H1 (cell line): ENCODE measurements at places on chromosomes 2 and 18. TPM values are rescaled to one million over a fixed set of nuclear protein-coding genes. Genes with fewer than 3 reads are reported as not detected.
A peak's percentile ranks its signal among the peaks of the same experiment; 100 is the strongest.

Gene FAM124B
- 2.0 and 2.6 TPM in 2 replicates for total RNA-seq

Gene DCDC2C
- total RNA-seq, result not detected in 2 replicates

Gene TMEFF2
- 1.5 and 3.7 TPM in 2 replicates for total RNA-seq

Gene TMEM200C
- 8.3 and 9.6 TPM in 2 replicates for total RNA-seq

Gene PARD6G
- total RNA-seq, result 17.9 and 18.8 TPM in 2 replicates

Gene LINC00305
- not detected in 2 replicates for total RNA-seq

Gene VWA3B
- total RNA-seq, result not detected in 2 replicates

Gene TNFRSF11A
- total RNA-seq, result 10.6 and 11.1 TPM in 2 replicates

Gene IL1R2
- total RNA-seq, result not detected in 2 replicates

Gene CLK1
- 33.9 and 35.2 TPM in 2 replicates for total RNA-seq

DNA sequence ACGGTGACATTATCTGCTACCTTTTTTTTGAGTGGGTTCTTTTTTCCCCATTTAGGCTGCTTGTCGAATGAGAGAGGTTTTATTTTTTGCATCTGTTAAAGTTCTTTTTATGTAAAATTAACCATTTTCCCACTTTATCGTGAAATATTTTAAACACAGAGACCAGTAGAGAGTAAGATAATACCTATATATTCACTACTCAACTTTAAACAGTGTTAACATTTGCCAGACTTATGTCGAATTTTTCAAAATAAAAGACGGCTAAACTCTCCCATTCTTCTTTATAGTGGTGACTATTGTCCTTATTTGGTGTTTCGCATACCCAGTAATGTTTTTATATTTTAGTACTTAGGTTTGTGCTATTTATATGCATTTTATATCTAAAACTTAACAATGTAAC, 743 bp upstream of the PUS10 start:
- DNase-seq, result no peak
- no peaks in the 10 kb centered on the region for H3K36me3 ChIP-seq
- no peaks in the 10 kb centered on the region for H3K27me3 ChIP-seq
- H3K4me3 ChIP-seq, result peak overlapping the region; percentile 76

GRCh38 chr2:152250421-152251100, 75.0 kb upstream of the STAM2 start:
- H3K36me3 ChIP-seq, result no peaks in the 10 kb centered on the region
- no peak for DNase-seq
- H3K27me3 ChIP-seq, result no peaks in the 10 kb centered on the region
- no peak overlapping the region for H3K4me3 ChIP-seq
- H3K4me1 ChIP-seq, result no peaks in the 10 kb centered on the region

- no peaks in the 10 kb centered on the region for H3K4me1 ChIP-seq
- H3K36me3 ChIP-seq, result no peaks in the 10 kb centered on the region
- H3K27ac ChIP-seq, result peak overlapping the region; percentile 48; the same call in 1 of the 2 replicates
- peaks cover 15% of the 10 kb centered on the region for H3K27me3 ChIP-seq
- no peak for DNase-seq
These were observed 567 bp downstream of the TMEM200C start for GRCh38 chr18:5894611-5895298.

DNA sequence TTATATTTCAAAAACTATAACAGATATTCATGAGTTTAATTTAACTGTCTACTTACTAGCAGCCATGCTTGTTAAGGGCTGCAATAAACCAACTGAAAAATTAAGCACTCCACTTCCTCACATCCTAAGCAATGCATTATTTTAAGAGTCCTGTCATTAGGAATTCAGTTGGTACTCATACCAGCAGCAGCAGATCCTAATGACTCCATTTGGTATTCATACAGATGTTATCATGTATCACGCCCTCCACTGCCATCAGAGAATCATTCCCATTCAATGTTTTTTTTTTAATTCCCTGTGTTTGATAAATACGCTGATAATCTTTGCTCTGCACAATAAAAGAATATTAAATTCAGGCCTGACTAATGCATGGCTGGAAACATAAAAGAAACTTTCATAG, 236.8 kb downstream of the AFF3 start:
- H3K4me1 ChIP-seq, result no peaks in the 10 kb centered on the region
- H3K36me3 ChIP-seq, result no peaks in the 10 kb centered on the region
- no peak for DNase-seq

- no peaks in the 10 kb centered on the region for H3K4me1 ChIP-seq
- H3K4me3 ChIP-seq, result no peak overlapping the region
- H3K27ac ChIP-seq, result no peak overlapping the region
- H3K36me3 ChIP-seq, result no peaks in the 10 kb centered on the region
These were observed 11.2 kb downstream of the ANKAR start for GRCh38 chr2:189685540-189686229.

DNA sequence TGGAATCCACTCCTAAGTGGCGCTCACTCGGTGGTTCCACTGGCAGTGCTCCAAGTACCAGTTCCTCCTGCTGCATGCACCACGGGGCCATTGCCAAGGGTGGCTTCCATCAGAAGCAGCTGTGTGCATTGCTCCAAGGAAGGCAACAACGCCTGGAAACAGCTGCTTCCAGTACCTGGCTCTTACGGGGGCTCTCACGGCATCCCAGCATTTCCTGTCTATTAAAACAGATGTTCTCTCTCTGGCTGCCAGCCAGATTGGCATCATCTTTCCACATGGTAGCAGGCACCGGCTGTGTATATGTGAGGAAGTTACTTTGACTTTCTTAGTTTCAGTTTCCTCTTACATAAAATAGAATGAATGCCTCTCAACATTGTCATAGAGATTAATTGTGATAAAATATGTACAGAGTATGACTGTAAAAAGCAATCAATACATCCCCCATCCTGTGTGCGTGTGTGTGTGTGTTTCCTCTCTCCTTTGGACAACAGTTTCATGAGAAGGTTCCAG, 84.9 kb downstream of the CMPK2 start:
- H3K4me3 ChIP-seq, result no peak overlapping the region
- no peaks in the 10 kb centered on the region for H3K4me1 ChIP-seq
- H3K36me3 ChIP-seq, result no peaks in the 10 kb centered on the region
- no peak for DNase-seq

GRCh38 chr2:55169915-55170314, 62.2 kb downstream of the CLHC1 start:
- no peaks in the 10 kb centered on the region for H3K27me3 ChIP-seq
- peaks cover 2% of the 10 kb centered on the region; the same call in 1 of the 2 replicates for H3K4me1 ChIP-seq
- H3K36me3 ChIP-seq, result no peaks in the 10 kb centered on the region
- no peak for DNase-seq
- no peak overlapping the region for H3K27ac ChIP-seq

- H3K4me3 ChIP-seq, result no peak overlapping the region
- no peaks in the 10 kb centered on the region for H3K27me3 ChIP-seq
- H3K27ac ChIP-seq, result no peak overlapping the region
- no peaks in the 10 kb centered on the region for H3K36me3 ChIP-seq
- no peaks in the 10 kb centered on the region; the same call in 1 of the 2 replicates for H3K4me1 ChIP-seq
These were observed 46.9 kb downstream of the NFATC1 start for GRCh38 chr18:79442508-79443221.

DNA sequence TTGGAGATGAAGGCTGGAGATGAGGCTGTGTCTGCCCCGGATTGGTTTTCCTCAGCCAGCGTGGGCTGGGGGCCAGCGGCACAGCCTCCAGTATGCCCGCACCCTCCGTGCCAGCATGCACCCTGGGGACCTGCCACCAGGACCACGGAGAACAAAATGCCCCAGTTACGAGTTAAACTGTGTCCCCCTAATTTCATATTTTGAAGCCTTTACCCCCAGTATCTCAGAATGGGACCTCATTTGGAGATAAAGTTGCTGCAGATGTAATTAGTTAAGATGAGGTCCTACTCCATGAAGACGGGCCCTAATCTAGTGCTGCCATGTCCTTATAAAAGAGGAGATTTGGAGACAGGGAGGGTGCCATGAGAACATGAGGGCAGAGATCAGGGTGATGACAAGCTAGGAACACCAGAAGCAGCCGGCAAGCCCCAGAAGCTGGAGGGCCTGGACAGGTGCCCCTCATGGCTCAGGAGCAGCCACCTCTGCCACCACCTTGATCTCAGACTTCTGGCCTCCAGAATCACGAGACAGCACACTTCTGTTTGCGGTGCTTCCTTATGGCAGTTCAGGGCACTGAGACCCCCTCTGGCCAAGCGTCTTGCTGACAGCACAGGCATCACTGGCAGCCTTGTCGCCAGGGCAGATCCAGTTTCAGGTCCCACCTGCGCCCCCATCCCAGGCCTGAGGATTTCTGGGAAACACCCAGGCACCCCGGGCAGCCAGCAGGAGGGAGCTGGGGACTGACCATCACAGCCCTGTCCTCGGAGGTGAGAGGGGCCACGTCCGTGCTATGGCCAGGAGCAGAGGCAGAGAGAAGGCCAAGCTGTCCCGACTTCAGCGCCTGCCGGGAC, 29.4 kb downstream of the KIF1A start:
- no peak for DNase-seq
- no peaks in the 10 kb centered on the region for H3K27me3 ChIP-seq
- H3K4me1 ChIP-seq, result peaks cover 7% of the 10 kb centered on the region
- peaks cover 18% of the 10 kb centered on the region; the same call in 1 of the 2 replicates for H3K36me3 ChIP-seq

GRCh38 chr2:42906557-42907411, 114.4 kb upstream of the HAAO start:
- peaks cover 2% of the 10 kb centered on the region; the same call in 1 of the 2 replicates for H3K27me3 ChIP-seq
- no peak overlapping the region for H3K4me3 ChIP-seq
- peaks cover 8% of the 10 kb centered on the region for H3K4me1 ChIP-seq
- no peak for DNase-seq
- no peaks in the 10 kb centered on the region for H3K36me3 ChIP-seq

- H3K27ac ChIP-seq, result no peak overlapping the region
- H3K36me3 ChIP-seq, result no peaks in the 10 kb centered on the region
- H3K4me3 ChIP-seq, result no peak overlapping the region
- peaks cover 7% of the 10 kb centered on the region for H3K4me1 ChIP-seq
- no peaks in the 10 kb centered on the region for H3K27me3 ChIP-seq
These were observed 57.0 kb downstream of the EFR3B start for GRCh38 chr2:25098670-25099486.

- no peak overlapping the region for H3K27ac ChIP-seq
- no peaks in the 10 kb centered on the region for H3K4me1 ChIP-seq
- no peak for DNase-seq
- H3K36me3 ChIP-seq, result no peaks in the 10 kb centered on the region
- no peak overlapping the region for H3K4me3 ChIP-seq
- no peaks in the 10 kb centered on the region for H3K27me3 ChIP-seq
These were observed 321.0 kb downstream of the RND3 start for GRCh38 chr2:150166313-150167051.

- no peaks in the 10 kb centered on the region for H3K27me3 ChIP-seq
- H3K36me3 ChIP-seq, result no peaks in the 10 kb centered on the region
- no peaks in the 10 kb centered on the region for H3K4me1 ChIP-seq
- no peak for DNase-seq
- no peak overlapping the region for H3K4me3 ChIP-seq
These were observed 22.2 kb downstream of the EFR3B start for GRCh38 chr2:25063876-25064660.

- H3K4me3 ChIP-seq, result no peak overlapping the region
- no peak for DNase-seq
- H3K4me1 ChIP-seq, result peaks cover 4% of the 10 kb centered on the region; the same call in 1 of the 2 replicates
- no peaks in the 10 kb centered on the region for H3K27me3 ChIP-seq
- H3K36me3 ChIP-seq, result no peaks in the 10 kb centered on the region
These were observed 114.8 kb upstream of the ALKAL2 start for GRCh38 chr2:402721-403120.

DNA sequence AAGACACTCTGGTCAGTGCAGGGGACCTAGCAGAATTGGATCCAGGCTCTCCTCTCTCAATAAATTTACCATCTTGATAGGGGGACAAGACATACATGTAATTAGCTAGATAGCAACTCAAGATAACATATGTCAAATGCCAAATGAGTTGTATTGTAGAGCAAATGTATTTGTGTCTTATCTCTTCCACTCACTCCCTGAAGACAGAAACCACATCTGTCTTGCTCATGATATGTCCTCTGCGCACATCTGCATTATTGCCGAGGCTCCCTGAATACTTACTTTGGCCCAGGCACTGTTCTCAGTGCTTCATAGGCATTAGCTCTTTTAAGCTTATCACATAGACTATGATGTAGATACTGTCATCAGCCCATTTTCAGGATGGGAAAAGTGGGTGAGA, 122.9 kb upstream of the GATA6 start:
- no peak overlapping the region for H3K27ac ChIP-seq
- peaks cover 7% of the 10 kb centered on the region for H3K4me1 ChIP-seq

GRCh38 chr2:236627193-236627592, 57.6 kb downstream of the ACKR3 start:
- H3K36me3 ChIP-seq, result no peaks in the 10 kb centered on the region
- H3K4me1 ChIP-seq, result no peaks in the 10 kb centered on the region
- no peak overlapping the region for H3K4me3 ChIP-seq
- no peak for DNase-seq
- H3K27me3 ChIP-seq, result no peaks in the 10 kb centered on the region

- peaks cover 13% of the 10 kb centered on the region for H3K4me1 ChIP-seq
- no peaks in the 10 kb centered on the region; the same call in none of the 2 replicates for H3K27me3 ChIP-seq
- H3K36me3 ChIP-seq, result peaks cover 11% of the 10 kb centered on the region
- peak overlapping the region; percentile 33; the same call in 1 of the 2 replicates for H3K4me3 ChIP-seq
- peak; percentile 66 for DNase-seq
These were observed 25.9 kb downstream of the ENOSF1 start for GRCh38 chr18:686339-687111.

DNA sequence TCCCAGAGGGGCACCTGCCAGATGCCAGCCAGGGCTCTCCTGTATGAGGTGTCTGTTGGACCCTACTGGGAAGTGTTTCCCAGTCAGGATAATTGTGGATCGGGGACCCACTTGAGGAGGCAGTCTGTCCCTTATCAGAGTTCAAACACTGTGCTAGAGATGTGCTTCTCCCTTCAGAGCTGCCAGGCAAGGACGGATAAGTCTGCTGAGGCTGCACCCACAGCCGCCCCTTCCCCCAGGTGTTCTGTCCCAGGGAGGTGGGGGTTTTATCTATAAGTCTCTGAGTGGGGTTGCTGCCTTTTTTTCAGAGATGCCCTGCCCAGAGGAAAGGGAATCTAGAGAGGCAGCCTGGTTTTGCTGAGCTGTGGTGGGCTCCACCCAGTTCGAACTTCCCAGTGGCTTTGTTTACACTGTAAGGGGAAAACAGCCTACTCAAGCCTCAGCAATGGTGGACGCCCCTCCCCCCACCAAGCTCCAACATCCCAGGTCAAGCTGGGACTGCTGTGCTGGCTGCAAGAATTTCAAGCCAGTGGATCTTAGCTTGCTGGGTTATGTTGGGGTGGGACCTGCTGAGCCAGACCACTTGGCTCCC, 324.0 kb upstream of the SETBP1 start:
- no peak overlapping the region for H3K4me3 ChIP-seq
- no peak overlapping the region; the same call in 1 of the 2 replicates for H3K27ac ChIP-seq
- no peaks in the 10 kb centered on the region for H3K4me1 ChIP-seq
- no peaks in the 10 kb centered on the region for H3K36me3 ChIP-seq
- no peak for DNase-seq

GRCh38 chr2:204846471-204846870, 301.2 kb downstream of the PARD3B start:
- H3K36me3 ChIP-seq, result no peaks in the 10 kb centered on the region
- H3K4me1 ChIP-seq, result no peaks in the 10 kb centered on the region
- no peaks in the 10 kb centered on the region for H3K27me3 ChIP-seq
- no peak overlapping the region for H3K27ac ChIP-seq
- no peak for DNase-seq

DNA sequence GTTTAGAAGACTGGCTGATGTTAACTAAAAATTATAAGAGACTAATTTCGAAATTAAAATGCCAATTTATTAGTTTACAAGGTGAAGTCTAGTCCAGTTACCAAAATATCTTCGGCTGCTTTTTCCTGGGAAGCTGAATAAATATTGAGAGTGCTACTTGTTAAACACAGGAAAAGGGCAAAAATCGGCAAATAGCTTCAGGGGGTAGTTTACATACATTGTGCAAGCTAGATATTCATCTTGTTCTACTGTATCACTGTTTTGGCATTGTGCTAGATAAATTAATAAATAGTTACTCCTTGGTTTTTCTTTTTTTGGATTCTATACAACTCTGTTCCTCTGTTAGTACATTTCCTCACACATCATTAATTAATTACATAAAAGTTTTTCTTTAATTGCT, 29.3 kb downstream of the NHEJ1 start:
- no peaks in the 10 kb centered on the region for H3K4me1 ChIP-seq
- H3K27me3 ChIP-seq, result no peaks in the 10 kb centered on the region
- H3K27ac ChIP-seq, result no peak overlapping the region
